ENCODE measurements at places on chromosomes 12 and 14.

DNA sequence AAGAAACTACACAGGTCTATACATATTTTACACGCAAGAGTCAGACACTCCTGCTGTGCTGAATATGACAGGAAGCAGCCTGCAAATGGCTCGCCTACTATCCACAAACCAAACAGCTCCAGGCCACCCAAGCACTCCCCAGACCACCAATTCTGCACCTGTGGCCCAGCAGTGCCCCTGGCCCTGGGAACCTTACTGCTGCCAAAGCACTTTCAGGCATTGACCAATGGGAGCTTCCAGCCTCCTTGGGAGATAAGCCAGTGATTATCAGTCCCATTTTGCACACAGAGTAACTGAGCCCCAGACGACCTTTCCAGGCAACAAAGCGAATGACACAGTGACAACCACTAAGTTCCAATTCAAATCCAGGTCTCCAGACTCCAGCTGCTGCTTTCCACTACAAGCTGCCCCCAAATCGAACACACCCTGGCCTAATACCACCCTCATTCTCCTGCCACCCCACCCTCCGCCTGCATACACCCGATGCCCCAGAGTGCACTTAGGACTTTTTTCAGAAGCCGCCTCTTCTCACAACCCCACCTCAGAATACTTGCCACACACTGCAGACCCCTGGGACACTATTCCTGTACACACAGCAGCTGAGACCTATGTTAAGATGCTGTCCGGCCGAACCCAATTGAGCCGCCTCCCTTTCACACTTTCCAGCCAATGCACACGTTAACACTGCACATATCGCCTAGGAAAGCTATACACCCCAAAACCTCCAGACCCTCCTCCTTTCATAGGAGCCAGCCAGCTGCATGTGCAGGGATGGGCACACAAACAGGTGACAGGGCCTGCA is 126.1 kb upstream of the PRMT8 start:
- no peak for DNase-seq

- DNase-seq = no peak
Observed at GRCh38 chr14:53306911-53307310, 153.8 kb upstream of the DDHD1 start.

DNA sequence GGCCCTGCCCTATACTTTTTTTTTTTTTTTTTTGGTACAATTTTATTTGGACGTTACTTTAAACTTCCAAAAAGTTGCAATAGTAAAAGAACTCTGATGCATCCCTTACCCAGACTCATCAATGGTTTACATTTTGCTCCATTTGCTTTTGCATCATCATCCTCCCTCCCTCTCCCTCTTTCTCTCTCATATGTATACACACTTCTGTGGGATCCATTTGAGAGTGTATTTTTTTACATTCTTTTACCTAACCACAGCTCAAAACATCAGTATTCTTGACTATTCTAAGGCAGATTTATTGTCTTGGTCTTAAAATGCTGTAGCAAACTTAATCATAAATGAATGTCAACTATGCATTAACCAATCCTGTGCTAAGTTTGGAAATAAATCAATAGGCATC is 111.6 kb downstream of the PRICKLE1 start:
- DNase-seq = no peak

GRCh38 chr14:59455411-59455810 is 9.8 kb downstream of the GPR135 start:
- no peak for DNase-seq

GRCh38 chr14:88612981-88613380 is 50.1 kb downstream of the ZC3H14 start:
- DNase-seq = no peak

GRCh38 chr12:117069101-117069797 is 30.0 kb downstream of the TESC start:
- DNase-seq = no peak

- DNase-seq = no peak
Observed at GRCh38 chr14:53209370-53209769, 56.2 kb upstream of the DDHD1 start.

GRCh38 chr14:35114036-35114435 is 7.8 kb downstream of the PPP2R3C start:
- DNase-seq = no peak

- DNase-seq = no peak
Observed at GRCh38 chr12:67655829-67656228, 7.3 kb downstream of the DYRK2 start.

GRCh38 chr14:74574090-74574433 is 38.0 kb downstream of the LTBP2 start:
- DNase-seq = peak; percentile 61

DNA sequence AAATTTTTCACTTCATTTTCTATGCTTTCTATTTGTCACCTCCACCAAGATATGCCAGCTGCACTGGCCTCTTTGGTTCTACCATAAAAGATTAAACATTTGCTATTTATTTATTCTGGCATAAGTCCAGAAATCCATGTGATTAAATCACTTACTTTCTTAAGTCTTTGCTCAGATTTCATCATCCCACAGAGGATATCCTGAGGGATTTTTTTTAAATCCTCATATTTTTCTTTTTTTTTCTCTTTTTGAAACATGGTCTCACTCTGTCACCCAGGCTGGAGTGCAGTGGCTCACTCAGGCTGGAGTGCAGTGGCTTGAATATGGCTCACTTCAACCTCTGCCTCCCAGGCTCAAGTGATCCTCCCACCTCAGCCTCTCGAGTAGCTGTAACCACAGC is 645.4 kb upstream of the ATXN7L3B start:
- DNase-seq = no peak

GRCh38 chr12:3263282-3263681 is 186.1 kb downstream of the TSPAN9 start:
- DNase-seq = no peak

GRCh38 chr14:34699873-34700621 is 14.3 kb downstream of the CFL2 start:
- DNase-seq = no peak

- DNase-seq = no peak
Observed at GRCh38 chr12:130633771-130634170, 82.3 kb downstream of the RIMBP2 start.

DNA sequence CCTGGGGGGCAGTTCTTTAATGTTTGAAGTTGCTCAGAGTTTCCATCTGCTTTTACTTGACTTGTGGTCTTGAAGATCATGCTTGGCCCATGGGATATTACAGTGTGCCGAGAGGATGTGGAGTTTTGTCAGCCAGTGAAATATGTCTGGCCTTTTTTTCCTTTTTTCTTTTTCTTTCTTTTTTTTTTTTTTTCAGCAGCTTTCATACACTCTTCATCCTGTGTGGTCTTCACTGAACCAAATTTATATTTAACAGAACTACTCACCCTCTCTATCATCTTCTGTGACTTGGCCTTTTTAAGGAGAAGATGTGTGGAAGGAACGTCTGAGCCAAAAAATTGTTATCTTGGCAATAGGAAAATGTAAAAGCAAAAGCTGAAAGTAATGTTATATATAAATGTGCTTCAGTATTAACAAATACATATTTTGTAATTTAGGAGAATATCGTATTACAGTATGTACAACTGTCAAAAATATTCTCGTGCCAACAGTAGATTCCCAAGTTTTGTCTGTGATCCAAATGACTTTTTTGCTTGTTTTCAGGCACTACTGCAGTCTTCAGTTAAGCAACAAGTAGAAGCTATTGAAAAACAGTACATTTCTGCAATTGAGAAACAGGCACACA is 200.6 kb downstream of the CCDC91 start:
- DNase-seq = no peak

- no peak for DNase-seq
Observed at GRCh38 chr14:41016213-41016612, 590.5 kb upstream of the LRFN5 start.

DNA sequence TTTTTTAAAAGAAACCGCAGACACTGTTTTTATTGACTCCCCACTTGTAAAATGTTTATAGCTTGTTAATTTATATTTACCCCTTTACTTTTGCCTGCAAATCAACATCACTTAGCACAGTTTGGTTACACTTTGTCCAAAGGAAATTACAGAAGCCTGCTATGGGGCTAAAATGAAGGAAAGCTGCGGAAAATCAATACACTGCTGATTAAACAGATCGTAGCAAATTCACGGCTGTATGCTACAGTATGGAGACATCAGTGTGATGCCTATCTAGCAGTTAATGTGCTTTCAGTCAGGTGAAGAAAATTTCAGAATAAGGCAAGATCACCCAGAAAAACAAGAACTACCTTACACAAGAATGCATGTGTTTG is 110.0 kb downstream of the FOXG1 start:
- no peak for DNase-seq

DNA sequence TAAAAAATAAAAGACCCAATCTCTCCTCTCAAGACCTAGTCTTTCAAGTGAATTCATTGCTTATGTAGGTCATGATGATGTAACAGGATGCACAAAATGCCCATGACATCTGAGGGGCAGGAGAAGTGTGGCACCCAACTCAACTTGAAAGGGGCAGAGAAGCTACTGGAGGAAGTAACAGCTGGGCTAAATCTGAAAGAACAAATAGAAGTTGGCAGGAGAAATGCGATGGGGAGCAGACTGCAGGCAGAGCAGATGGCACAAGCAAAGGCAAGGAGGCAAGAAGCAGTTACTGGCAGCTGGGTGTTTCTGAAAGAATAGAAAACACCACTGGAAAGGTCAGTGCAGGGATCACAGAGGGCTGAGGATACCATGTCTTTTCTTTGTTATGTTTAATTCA is 14.6 kb downstream of the SLC38A4 start:
- no peak for DNase-seq

GRCh38 chr12:117733549-117733805 is 235.3 kb downstream of the KSR2 start:
- no peak for DNase-seq

DNA sequence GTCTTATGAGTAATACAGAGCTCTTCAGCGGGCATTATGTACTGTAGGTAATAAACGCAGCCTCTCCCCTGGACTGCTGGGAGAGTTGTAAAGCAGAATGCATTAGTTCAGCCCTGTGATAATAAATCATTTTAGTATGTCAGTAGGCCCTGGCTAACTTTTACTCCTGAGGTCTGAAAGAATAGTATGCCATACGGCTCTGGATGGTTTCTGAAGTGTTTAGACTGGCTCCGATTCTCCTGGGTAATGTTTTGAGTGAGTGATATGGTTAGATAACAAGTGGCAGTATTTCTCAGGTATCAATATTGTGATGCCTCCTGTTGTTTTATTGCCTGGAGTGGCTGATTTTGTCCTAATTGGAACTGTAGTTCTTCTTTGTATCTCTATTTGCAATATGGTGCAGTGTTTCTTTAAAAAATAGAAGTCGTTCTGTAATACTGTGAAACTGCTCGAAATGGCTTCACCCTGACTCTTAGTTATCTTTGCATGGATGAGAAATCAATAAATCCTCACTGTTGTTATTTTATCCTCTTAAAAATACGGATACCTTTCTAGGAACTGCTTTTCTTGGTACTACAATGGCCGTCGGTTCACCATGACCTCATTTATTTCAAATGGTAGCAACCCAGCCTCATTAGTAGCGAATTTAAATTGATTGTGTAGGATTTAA is 100.2 kb downstream of the PDZRN4 start:
- DNase-seq = no peak

DNA sequence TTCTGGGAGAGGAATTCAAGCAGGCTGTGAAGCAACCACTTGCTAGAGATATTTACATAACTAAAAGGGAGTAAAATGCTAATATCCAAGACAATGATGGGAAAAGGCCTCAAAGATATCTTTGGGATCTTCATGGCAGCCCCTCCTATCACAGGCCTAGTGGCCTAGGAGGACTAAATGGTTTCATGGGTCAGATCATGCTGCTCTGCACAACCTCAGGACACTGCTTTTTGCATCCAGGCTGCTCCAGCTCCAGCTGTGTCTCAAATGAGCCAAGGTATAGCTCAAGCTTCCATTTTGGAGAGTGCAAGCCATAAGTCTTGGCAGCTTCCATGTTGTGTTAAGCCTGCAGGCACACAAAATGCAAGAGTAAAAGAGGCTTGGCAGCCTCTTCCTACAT is 195.6 kb upstream of the SSTR1 start:
- DNase-seq = no peak

GRCh38 chr14:54866588-54866987 is 36.0 kb downstream of the GCH1 start:
- DNase-seq = no peak

- DNase-seq = peak; percentile 31
Observed at GRCh38 chr12:19482551-19483109, 43.3 kb downstream of the AEBP2 start.

GRCh38 chr14:21440859-21441258 is 15.1 kb downstream of the CHD8 start:
- no peak for DNase-seq

DNA sequence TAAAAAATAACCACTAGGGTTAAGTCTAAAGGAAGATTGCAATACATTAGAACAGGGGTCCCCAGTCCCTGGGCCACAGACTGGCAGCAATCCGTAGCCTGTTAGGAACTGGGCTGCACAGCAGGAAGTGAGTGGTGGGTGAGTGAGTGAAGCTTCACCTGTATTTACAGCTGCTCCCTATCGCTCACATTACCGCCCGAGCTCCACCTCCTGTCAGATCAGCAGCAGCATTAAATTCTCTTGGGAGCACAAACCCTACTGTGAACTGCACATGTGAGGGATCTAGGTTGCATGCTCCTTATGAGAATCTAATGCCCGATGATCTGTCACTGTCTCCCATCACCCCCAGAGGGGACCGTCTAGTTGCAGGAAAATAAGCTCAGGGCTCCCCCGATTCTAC is 15.5 kb downstream of the ADGRD1 start:
- DNase-seq = no peak

Data from CD8-positive, alpha-beta T cell (primary cell).